B cell (primary cell): ENCODE measurements at places on chromosomes 1 and 21. TPM values are rescaled to one million over a fixed set of nuclear protein-coding genes. Genes with fewer than 3 reads are reported as not detected.

ECM1 gene
- 1.9 and 2.5 TPM in 2 replicates for total RNA-seq

RGS13 gene
- 0.36 and 0.59 TPM in 2 replicates for total RNA-seq

SPRR1B gene
- not detected in 2 replicates for total RNA-seq

DMRTA2 gene
- not detected in 2 replicates for total RNA-seq

LRRC38 gene
- not detected in 2 replicates for total RNA-seq

FCGR1A gene
- not detected in 2 replicates for total RNA-seq

ROR1 gene
- total RNA-seq = 16.0 and 16.3 TPM in 2 replicates

TLR5 gene
- 0.19 TPM in 1 of 2 replicates, not detected in the other for total RNA-seq

CADM3 gene
- 0.32 and 0.39 TPM in 2 replicates for total RNA-seq

ORC1 gene
- 1.3 TPM in 2 replicates for total RNA-seq

OR6N1 gene
- not detected in 2 replicates for total RNA-seq

TRIM67 gene
- total RNA-seq = 0.05 TPM in 1 of 2 replicates, not detected in the other

TRIM46 gene
- total RNA-seq = 1.3 and 2.6 TPM in 2 replicates

LCE1F gene
- total RNA-seq = not detected in 2 replicates

PLEKHG5 gene
- 0.20 and 0.49 TPM in 2 replicates for total RNA-seq

S100A16 gene
- not detected in 2 replicates for total RNA-seq

SPRR5 gene
- total RNA-seq = not detected in 2 replicates

IGSF9 gene
- total RNA-seq = 0.15 and 0.37 TPM in 2 replicates

SON gene
- total RNA-seq = 441 and 463 TPM in 2 replicates

ZYG11A gene
- total RNA-seq = 1.5 and 1.7 TPM in 2 replicates

S100A7 gene
- total RNA-seq = not detected in 2 replicates

KRTAP11-1 gene
- not detected in 2 replicates for total RNA-seq

C1orf226 gene
- 0.10 TPM in 1 of 2 replicates, not detected in the other for total RNA-seq

GABRD gene
- total RNA-seq = not detected in 2 replicates

SLAMF6 gene
- total RNA-seq = 64.8 and 64.9 TPM in 2 replicates

SNRNP40 gene
- 65.6 and 67.7 TPM in 2 replicates for total RNA-seq

AK5 gene
- total RNA-seq = not detected in 2 replicates

TMPRSS3 gene
- total RNA-seq = 0.12 and 0.22 TPM in 2 replicates

ALX3 gene
- total RNA-seq = not detected in 2 replicates

CAMTA1 gene
- 45.7 and 48.3 TPM in 2 replicates for total RNA-seq

REN gene
- total RNA-seq = not detected in 2 replicates

NEGR1 gene
- not detected in 2 replicates for total RNA-seq

OR2L8 gene
- total RNA-seq = 0.44 and 0.94 TPM in 2 replicates

SLFNL1 gene
- 1.2 and 1.4 TPM in 2 replicates for total RNA-seq

TRABD2B gene
- not detected in 2 replicates for total RNA-seq

SFT2D2 gene
- 68.3 and 79.0 TPM in 2 replicates for total RNA-seq

MROH9 gene
- total RNA-seq = not detected in 2 replicates

CCDC181 gene
- total RNA-seq = not detected in 2 replicates

SETSIP gene
- not detected in 2 replicates for total RNA-seq

FCRL5 gene
- total RNA-seq = 34.0 and 35.0 TPM in 2 replicates

AGTRAP gene
- 18.3 and 20.2 TPM in 2 replicates for total RNA-seq

SLC9C2 gene
- not detected in 2 replicates for total RNA-seq

TSACC gene
- 0.69 TPM in 1 of 2 replicates, not detected in the other for total RNA-seq

PADI2 gene
- total RNA-seq = 14.2 and 15.2 TPM in 2 replicates

MRAP gene
- total RNA-seq = not detected in 2 replicates

EPHX1 gene
- total RNA-seq = 3.7 and 4.2 TPM in 2 replicates

LHX8 gene
- total RNA-seq = not detected in 2 replicates

CENPS gene
- total RNA-seq = 7.2 and 10.9 TPM in 2 replicates

RHOU gene
- total RNA-seq = 0.12 TPM in 1 of 2 replicates, not detected in the other

FAM163A gene
- total RNA-seq = not detected in 2 replicates

CNTN2 gene
- total RNA-seq = not detected in 2 replicates

PTPN7 gene
- total RNA-seq = 16.0 and 16.5 TPM in 2 replicates

KAZN gene
- 0.39 and 0.90 TPM in 2 replicates for total RNA-seq
